ENCODE measurements at places on chromosomes 6 and 20.

DNA sequence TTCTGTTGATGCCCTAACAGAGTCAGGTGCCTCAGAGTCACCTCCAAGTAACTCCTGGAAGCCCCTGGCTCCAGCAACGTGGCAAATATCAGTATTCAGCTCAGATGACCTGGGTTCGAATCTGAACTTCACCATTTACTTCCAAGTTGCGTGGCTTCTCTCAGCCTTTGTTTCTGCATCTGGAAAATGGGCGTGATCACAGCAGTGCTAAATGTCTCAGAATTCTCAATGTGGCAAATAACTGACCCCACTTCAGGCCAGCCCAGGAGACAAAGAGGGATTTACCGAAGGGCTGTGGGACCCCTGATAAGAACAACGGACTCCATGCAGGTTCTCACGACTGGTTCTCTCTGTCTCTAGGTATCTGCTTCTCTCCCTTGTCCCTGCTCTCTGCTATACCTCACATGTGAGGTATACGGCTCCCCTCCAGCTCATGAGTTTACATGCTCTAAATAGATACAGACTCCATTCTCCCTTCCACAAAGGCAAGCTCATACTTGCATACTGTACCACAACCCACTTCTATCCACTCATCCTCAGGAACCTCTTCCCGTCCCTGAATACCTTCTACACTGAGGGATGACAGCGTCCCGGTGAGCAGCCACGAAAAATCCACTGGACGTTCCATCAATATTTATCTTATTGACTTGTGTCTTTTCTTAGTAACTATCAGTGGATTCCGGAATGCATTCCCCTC lies 84.1 kb downstream of the SNX5 start:
- DNase-seq, result no peak

- no peak for DNase-seq
Observed at GRCh38 chr20:55881204-55881603, 124.1 kb downstream of the CBLN4 start.

DNA sequence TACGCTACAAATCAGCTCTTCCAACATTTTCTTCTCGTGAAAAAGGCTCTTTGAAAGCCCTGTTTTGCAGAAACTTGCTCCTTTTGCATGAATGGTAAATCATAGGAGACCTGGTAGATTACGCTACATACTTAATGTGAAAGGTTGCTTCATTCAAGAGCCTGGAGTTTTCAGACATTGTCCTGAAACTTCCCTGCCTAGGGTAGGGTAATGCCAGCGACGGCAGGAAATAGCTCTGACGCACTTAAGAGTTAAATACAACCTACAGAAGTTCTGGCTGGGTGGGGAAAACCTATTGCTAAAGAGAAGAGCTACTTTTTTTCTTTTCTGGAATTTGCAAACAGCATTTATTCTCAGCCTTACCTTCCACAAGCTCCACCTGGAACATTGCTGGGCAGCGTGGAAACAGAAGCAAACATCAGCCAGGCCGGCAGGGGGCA lies 144.5 kb downstream of the LPA start:
- DNase-seq, result peak; percentile 62

- peak; percentile 81 for DNase-seq
Observed at GRCh38 chr6:33143113-33143770, 49.0 kb downstream of the COL11A2 start.

DNA sequence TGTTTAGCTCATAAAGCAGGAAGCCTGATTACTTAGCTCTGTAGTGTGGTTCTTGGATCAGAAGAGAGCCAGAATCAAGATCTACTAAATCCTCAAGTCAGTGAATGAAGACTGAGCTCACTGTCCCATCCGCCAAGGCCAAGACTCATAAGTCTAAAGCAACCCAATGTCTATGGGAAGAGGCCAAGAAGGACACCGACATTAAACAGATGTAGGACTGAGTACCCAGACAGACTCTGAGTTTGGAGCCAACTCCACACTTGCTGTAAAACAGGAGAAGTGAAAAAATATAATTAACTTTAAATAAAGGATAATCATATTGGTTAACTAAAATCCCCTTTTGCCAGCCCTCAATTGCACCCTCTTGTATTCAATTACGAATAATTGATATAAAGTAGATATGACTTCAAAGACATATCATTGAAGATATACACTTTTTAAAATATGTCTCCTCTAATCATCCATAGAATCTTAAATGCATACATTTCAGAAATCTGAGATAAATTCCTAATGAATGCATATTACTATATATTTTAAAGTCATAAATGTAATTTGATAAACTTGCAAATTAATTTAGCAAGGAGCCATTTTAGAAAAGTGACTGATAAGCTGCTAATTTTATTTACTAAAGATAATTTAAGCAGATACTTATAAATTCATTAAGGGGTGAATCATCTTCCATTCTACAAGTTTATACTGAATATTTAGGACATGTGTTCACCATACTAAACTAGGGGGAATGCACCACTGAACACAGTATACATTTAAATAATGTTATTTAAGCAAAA lies 617.0 kb upstream of the ARID1B start:
- no peak for DNase-seq
